ENCODE measurements at places on chromosomes 2 and 18.

- DNase-seq, result no peak
Observed at GRCh38 chr2:161135951-161136593, 24.2 kb upstream of the TANK start.

- no peak for DNase-seq
Observed at GRCh38 chr2:95079199-95079683, 42.4 kb downstream of the MRPS5 start.

- no peak for DNase-seq
Observed at GRCh38 chr2:6564326-6564725, 301.4 kb downstream of the CMPK2 start.

- no peak for DNase-seq
Observed at GRCh38 chr2:191463790-191464189, 214.1 kb upstream of the NABP1 start.

DNA sequence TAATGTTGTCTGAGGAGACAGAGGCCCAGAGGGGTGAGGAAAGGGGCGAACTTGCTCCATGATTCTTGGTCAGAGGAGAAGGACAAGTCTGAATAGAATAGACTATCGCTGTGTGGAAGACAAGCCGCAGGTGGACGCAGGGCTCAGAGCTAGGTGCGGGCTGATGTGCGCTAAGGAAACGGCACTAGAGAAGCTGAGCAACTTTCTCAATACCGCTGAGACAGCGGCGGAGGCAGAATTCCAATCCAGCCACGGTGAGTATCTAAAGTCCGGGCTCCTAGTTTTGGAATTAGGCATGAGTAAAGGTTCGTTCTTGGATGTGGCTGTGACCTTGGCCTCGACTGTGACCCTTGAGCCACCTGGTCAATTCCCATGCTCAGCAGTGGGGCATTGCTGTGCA is 47.8 kb downstream of the CAPN13 start:
- DNase-seq, result no peak

- peak; percentile 46 for DNase-seq
Observed at GRCh38 chr2:9422321-9423099, 818 bp downstream of the ITGB1BP1 start.

GRCh38 chr2:20538308-20539132 is 91.6 kb downstream of the RHOB start:
- DNase-seq, result no peak

DNA sequence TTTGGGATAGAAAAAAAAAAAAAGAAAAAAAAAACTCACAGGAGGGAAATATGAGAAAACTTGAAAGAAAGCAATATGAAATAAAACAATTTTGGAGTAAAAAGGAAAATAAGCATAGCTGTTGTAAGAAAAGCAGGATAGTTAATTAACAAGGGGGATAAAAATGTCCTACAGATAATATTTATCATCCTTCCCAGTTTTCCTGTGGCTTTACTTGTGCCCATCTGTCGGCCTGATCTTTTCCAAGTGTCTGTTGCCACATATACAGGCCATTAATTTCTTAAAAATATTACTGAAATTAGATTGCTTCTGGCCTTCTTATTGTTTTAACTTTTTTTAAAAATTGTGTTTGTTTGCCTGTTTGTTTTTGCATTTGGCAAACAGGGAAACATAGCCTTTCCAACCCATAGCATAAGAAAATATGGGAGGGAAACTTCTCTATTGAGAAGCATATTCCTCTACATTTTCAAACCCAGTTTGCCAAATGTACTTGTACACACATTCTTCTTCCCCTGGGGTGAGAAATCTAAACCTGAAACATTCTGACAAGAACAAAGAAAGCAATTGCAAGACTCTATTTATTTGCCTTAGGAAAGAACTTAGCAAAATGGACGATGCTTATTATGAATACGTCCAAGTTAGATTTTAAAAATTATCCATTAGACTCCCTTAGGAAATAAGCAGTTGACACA is 272.3 kb downstream of the CDH20 start:
- no peak for DNase-seq

DNA sequence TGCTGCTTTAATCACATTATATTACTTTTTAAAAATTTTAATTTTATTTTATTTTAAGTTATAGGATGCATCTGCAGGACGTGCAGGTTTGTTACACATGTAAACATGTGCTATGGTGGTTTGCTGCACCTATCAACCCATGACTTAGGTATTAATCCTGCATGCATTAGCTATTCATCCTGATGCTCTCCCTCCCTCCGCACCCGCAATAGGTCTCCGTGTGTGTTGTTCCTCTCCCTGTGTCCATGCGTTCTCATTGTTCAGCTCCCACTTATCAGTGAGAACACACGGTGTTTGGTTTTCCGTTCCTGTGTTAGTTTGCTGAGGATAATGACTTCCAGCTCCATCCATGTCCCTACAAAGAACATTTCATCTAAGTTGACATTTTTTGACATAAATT is 283.2 kb downstream of the CYRIA start:
- no peak for DNase-seq

DNA sequence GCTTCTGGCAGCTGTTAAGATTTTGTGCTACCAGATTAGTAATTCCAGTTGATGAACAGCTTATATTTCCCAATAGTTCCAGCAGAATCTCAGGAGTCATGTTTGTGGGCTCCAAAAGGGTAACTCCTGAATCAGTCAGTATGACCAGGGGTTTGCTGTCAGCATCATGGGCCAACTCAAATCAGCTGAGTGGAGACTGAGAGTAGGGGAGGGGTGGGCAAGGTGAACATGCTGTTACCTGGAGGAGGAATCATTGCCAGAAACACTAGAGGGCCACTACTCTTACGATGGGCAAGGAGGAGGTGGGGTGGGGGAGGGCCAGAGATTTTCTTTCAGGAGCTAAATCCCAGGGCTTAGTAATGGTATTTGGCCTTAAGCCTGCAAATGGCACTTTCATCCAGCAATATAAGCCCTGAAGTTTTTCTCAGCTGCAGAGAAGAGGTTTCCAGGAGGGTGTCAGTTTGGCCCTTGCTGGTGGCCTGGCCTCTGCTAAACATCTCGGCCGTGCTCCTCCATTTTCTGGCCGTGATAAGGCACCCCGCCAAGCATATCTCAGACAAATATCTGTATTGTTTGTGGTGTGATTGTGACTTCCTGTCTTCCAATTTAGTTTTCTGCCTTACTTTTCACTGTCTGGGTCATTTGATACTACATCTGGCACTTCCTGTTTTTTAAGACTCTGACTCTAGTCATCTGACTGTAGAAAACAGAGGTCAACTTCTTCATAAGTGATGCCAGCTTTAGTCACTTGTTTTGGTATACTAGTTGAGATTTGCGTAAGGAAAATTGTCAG is 120.5 kb upstream of the CXCR4 start:
- DNase-seq, result peak; percentile 73

- no peak for DNase-seq
Observed at GRCh38 chr2:220005362-220005761, 377.9 kb downstream of the SLC4A3 start.

- no peak for DNase-seq
Observed at GRCh38 chr2:229176136-229176535, 95.0 kb downstream of the PID1 start.

- no peak for DNase-seq
Observed at GRCh38 chr2:12320991-12321641, 395.6 kb upstream of the TRIB2 start.

GRCh38 chr18:77870199-77870598 is 620.6 kb downstream of the GALR1 start:
- no peak for DNase-seq

GRCh38 chr18:8480506-8481328 is 128.5 kb upstream of the RAB12 start:
- DNase-seq, result no peak

GRCh38 chr2:20596193-20596972 is 54.5 kb downstream of the HS1BP3 start:
- peak; percentile 1 for DNase-seq

DNA sequence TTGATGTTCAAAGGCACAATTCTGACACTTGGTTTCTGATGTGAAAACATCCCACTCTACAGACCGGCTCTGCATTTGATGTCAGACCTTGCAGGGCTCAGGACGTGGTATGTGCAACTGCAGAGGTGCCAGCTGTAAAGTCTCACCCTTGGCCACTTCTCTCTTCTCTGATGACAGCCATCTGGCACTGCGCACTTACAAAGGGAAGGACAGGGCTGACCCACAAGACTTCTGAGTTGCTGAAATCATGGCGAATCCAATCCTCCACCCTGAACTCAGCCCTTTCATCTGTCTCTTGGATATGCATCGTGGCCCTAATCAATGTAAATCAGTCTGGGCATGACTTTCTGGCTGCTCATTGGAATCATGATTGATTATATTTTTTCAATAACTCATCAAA is 82.5 kb downstream of the SEPTIN10 start:
- no peak for DNase-seq

- DNase-seq, result no peak
Observed at GRCh38 chr18:66990909-66991308, 387.0 kb upstream of the CDH19 start.

DNA sequence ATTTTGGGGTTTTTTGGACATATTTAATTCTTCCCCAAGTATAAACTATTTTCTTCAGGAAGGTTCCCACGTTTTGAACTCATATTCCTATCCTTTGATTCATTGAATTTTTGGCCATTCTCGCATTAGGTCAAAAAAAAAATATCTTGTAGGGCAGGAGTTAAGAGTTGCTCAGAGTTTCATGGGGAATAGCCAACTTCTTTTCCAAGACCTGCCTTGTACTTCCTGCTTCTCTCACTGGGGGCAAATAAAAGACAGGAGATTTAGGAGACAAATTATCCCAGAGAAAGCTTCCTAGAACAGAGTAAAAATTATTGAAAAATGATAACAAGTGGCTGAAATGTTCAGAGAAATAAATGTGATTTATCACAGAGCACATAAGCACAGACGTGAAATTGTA is 55.2 kb upstream of the BCL11A start:
- no peak for DNase-seq

DNA sequence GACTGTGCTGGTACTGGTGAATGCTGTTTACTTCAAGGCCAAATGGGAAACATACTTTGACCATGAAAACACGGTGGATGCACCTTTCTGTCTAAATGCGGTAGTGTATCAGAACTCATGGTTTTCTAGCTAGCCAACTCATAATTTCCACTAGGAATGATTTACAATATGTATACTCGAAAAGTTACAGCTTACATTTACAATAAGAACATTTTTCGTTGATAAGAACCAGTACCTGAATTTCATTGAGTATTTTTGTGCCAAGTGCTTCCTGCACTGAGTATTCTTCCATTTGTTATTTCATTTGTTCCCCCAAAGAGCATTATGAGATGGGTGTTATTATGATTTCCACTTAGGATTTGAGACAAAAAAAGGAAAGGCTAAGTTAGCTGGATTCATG is 21.9 kb downstream of the SERPINB12 start:
- no peak for DNase-seq

DNA sequence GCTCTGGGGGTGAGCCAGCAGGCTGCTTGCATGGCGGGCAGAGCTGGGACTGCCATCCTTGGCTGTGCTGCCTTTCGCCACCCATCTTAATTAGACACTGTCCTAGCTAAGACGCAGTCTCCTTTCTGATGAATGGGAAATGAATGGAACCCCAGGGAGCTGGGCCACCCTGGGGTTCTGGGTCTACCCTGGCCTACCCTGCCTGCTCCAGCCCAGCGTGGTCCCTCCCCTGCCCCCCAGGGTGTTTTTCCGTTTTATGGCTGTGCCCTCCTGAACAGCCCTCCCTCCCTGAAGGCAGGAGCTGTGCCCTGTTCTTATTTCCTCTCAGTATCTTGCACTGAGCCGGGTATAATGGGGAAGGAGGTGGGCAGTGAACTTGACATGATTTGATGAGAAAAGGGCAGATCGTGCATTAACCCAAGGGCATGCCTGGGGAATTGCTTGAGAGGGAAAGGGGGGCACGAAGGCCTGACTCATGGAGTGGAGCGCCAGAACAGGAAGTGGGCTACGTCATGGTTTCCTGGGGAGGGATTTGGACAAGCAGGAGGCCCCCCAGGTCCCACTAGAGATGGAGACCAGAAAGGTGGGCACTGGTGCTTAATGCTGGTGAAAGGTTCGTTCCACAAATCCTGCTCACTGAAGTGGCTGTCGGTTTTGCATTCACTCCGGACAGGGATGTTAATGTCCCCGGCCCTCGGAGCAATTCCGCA is 165.0 kb downstream of the KLHL29 start:
- no peak for DNase-seq

- DNase-seq, result no peak
Observed at GRCh38 chr2:100529900-100530299, 32.9 kb upstream of the PDCL3 start.

GRCh38 chr18:824179-824578 is 12.1 kb upstream of the YES1 start:
- DNase-seq, result no peak

GRCh38 chr2:26521054-26521912 is 43.4 kb upstream of the OTOF start:
- no peak for DNase-seq

DNA sequence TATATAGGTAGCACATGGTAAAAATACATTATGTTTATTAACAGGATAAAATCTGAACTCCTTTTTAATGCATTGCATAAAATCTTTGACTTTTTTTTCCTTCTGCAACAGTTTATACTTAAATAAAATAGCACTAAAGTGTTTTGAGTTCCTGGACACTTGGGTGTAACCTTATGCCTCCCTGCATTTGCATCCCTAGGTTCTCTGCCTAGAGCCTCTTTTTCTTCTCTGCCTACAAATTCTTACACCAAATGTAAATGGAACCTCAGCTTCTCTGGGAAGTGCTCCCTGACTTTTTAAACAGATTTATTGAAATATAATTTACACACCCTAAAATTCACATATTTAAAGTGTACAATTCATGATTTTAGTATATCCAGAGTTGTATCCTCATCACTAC is 1017.6 kb downstream of the CNTNAP5 start:
- no peak for DNase-seq

GRCh38 chr2:14420851-14421250 is 211.7 kb upstream of the LRATD1 start:
- DNase-seq, result no peak

DNA sequence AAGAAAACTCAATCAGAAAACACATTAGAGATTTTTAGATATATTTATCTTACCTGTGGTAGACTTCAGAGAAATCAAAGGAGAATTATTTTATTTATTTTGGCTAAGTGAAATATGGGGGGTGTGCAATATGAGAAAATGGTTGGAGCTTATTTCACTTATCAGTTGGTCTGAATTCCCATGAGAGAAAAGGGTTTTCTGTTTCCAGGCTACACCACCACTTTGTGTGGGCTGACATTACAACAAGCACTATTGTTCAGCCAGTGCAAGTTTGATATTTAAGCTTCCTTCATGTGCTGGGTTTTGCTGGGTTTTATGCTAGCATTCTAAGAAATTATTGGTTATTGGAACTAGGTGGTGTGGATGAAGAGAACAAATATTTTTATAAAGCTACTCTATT is 33.5 kb downstream of the RMND5A start:
- DNase-seq, result no peak

GRCh38 chr2:157628477-157629415 is at the start of gene ACVR1C:
Gene ACVR1C, minus strand, starts transcription at chr2:157628864. Its CDS starts 220 bp downstream, at chr2:157628644.
- peak; percentile 70 for DNase-seq

DNA sequence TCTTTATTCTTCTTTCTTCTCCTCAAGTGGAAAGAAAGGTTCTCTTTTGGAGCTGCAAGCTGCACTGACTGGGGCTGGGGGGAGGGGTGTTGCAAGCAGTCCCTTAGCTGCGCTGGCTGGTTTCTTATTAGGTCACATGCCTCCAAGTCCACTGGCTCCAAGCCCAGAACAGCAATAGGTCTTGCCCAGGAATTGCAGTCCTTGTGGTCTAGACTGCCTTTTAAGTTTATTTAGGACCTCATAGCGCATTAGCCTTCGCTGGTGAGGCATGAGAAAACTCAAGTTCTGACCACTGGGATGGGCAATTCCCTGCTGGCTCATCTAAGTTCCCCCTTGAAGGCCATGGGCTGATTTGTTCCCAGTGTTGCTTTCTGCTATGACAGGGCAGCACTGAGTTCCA is 138.6 kb upstream of the SCN7A start:
- no peak for DNase-seq
